ENCODE measurements at places on chromosomes 12 and 14. TPM values are rescaled to one million over a fixed set of nuclear protein-coding genes. Genes with fewer than 3 reads are reported as not detected.

Gene ZNF385A
- total RNA-seq = 1.3 TPM

Gene IL22
- total RNA-seq = 5.4 TPM

Gene SLC7A8
- 0.83 TPM for total RNA-seq

Gene CD4
- total RNA-seq = 300 TPM

Gene ERP27
- total RNA-seq = 1.5 TPM

Gene A2ML1
- total RNA-seq = not detected

Gene CMTM5
- not detected for total RNA-seq

DNA sequence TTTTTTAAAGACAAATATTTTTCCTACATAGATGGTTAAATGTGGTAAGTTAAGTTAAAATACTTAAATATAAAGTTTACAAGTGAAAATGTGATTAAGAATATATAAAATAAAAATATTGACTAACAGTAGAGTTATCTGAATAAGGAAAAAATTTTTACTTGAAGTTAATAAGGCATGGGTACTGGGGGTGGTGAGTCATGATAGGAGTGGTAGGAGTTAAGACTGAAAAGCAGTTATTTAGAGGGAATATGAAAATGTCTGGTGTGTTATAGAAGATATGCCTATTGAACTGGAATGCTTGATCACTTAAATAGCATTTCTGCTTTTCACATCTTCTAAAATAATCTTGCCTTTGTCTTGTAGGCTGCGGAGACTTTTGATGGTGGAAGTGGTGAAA lies 68.7 kb downstream of the CCDC91 start:
- peaks cover 21% of the 10 kb centered on the region for H3K36me3 ChIP-seq
- no peaks in the 10 kb centered on the region for H3K27me3 ChIP-seq
- no peak for DNase-seq
- no peak overlapping the region for H3K4me3 ChIP-seq

DNA sequence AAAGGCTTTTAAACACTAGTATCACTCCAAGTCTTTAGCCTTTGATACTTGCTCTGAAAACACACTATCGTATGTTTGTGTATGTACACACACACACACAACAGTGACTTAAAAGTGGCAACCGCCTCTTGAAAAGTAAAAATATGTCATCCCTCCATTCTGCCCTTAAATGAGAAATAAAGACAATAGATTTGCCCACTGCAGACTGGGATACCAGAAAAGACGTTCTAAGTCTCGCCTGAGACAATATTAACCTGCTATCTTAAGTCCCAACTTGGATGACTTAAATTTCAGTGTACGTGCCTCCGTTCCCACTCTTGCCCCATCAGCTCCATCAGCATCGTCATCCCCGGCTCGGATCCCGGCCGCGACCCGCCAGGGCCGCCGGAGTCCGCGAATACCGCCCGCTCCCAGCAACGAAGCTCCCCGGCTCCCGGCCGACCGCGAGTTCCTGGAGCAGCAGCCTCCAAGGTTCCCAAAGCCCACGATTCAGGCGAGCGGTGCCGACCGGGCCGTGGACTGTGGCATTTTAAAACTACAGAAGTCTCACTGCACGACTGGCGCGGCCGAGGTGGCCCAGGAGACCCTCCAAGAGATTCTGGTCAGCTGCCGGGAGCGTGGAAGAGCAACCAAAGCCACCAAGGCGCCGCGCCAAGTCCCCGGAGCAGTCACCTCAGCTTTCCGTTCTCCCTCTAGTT lies 2.8 kb upstream of the ARID2 start:
- no peaks in the 10 kb centered on the region for H3K27me3 ChIP-seq
- peaks cover 23% of the 10 kb centered on the region for H3K4me1 ChIP-seq
- peak overlapping the region; percentile 95 for H3K4me3 ChIP-seq
- peaks cover 12% of the 10 kb centered on the region for H3K36me3 ChIP-seq

- H3K36me3 ChIP-seq = peaks cover 14% of the 10 kb centered on the region
- no peak for DNase-seq
- H3K4me3 ChIP-seq = no peak overlapping the region
Observed at GRCh38 chr12:110669193-110669502, 19.8 kb downstream of the HVCN1 start.

- H3K4me1 ChIP-seq = no peaks in the 10 kb centered on the region
- H3K4me3 ChIP-seq = no peak overlapping the region
- H3K36me3 ChIP-seq = no peaks in the 10 kb centered on the region
- DNase-seq = no peak
- H3K27ac ChIP-seq = no peak overlapping the region
Observed at GRCh38 chr12:23891115-23891514, 58.4 kb downstream of the SOX5 start.

GRCh38 chr14:99708449-99708848 lies 24.4 kb downstream of the CYP46A1 start:
- peaks cover 12% of the 10 kb centered on the region for H3K27me3 ChIP-seq
- H3K27ac ChIP-seq = no peak overlapping the region
- H3K4me3 ChIP-seq = no peak overlapping the region
- no peak for DNase-seq
- peaks cover 3% of the 10 kb centered on the region for H3K36me3 ChIP-seq

DNA sequence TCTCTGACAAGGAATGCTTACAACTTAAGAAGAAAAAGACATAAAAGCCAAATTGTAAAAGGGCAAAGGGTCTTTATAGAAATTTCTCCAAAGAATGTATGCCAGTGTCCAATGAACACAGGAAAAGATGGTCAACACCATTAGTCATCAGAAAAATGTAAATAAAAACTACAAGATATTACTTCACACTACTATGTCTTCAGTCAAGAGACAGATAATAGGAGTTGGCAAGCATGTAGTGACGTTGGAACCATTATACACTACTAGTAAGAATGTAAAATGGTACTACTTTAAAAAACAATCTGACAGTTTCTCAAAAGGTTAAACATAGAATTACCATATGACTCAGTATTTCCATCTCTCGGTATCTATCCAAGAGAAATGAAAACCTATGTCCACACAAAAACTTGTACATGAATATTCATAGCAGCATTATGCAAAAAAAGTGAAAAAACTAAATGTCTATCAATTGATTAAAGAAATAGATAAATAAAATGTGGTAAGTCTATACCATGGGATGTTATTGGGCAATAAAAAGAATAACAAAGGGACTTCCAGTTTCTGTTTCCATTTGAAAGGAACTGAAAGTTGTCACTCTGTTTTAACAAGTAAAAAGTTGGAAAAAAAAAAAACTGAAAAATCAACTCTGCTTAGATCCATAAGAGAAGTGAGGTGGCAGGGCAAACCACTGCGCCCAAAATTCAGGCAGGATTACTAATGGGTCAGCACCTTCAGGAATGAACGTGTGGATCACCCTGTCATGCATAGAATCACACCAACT lies 69.8 kb downstream of the ALG10B start:
- peaks cover 2% of the 10 kb centered on the region for H3K36me3 ChIP-seq
- no peak overlapping the region for H3K27ac ChIP-seq
- H3K4me3 ChIP-seq = no peak overlapping the region
- H3K27me3 ChIP-seq = no peaks in the 10 kb centered on the region
- DNase-seq = no peak

- no peak for DNase-seq
- no peaks in the 10 kb centered on the region for H3K27me3 ChIP-seq
- no peak overlapping the region for H3K4me3 ChIP-seq
- H3K36me3 ChIP-seq = no peaks in the 10 kb centered on the region
Observed at GRCh38 chr12:124852911-124853427, 10.7 kb downstream of the SCARB1 start.

- no peaks in the 10 kb centered on the region for H3K27me3 ChIP-seq
- H3K4me1 ChIP-seq = peaks cover 89% of the 10 kb centered on the region
- H3K4me3 ChIP-seq = no peak overlapping the region
- DNase-seq = no peak
- H3K27ac ChIP-seq = peak overlapping the region; percentile 77
Observed at GRCh38 chr14:61536661-61537562, 158.4 kb upstream of the HIF1A start.

DNA sequence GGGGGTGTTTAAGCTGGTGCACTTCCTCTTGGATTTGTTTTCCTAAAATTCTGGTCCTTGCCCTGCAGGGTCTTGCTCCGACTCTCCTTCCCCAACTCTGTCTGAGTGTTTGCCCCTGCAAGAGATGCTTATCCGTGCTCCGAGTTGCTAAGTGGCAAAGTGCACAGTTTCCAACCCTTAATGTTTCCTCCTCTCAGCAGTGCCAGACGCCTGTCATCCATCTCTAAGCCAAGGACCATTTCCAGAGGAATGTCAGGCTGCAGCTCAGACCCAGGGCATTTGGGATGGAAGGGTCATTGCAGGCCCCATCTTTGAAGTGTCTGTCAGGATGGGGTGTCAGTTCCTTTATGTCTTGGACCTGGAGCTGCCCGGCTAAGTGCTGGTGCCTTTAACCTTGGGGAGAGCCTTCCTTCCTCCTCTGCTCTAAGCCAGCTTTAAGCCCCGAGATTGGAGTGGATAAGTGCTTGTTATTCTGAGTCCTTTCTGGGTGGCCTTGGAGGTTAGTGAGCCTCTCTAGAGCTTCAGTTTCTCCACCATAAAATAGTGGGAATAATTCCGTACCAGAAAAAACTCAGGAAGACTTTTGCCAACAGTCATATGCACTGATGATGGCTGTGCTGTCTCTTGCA lies 15.0 kb downstream of the WNT5B start:
- H3K4me3 ChIP-seq = no peak overlapping the region
- no peaks in the 10 kb centered on the region for H3K36me3 ChIP-seq

- peaks cover 2% of the 10 kb centered on the region for H3K4me1 ChIP-seq
- no peaks in the 10 kb centered on the region for H3K36me3 ChIP-seq
- no peak overlapping the region for H3K4me3 ChIP-seq
- H3K27me3 ChIP-seq = no peaks in the 10 kb centered on the region
Observed at GRCh38 chr12:28570811-28571210, 380.6 kb downstream of the CCDC91 start.

DNA sequence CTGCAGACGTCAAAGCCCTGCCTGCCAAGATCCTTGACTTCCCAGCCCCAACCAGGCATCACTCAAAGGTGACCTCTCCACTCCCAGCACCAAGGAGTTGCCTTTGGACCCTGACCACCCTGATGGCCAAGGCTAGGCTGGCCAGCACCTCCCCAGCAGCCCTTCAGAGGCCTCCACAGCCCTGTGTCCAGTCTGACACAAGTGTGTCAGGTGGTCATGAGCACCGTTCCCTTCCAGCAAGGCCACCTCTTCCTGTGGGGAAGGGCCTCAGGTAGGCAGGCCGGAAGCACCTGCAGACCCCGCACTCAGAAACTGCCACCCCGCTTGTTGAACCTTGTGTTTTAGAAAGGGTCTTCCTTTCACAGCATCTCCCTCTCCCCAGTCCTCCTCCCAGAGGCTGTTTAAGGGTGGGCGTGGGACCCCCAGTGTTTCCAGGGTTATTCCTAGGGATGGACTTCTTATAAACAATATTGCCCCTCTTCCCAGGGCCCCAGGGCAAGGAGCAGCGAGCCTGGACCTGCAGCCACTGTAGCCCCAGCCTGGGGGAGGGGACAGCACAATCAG lies 13.2 kb upstream of the INF2 start:
- peaks cover 12% of the 10 kb centered on the region for H3K4me1 ChIP-seq
- no peak for DNase-seq
- no peaks in the 10 kb centered on the region for H3K27me3 ChIP-seq
- no peak overlapping the region for H3K4me3 ChIP-seq
- no peak overlapping the region for H3K27ac ChIP-seq
- no peaks in the 10 kb centered on the region for H3K36me3 ChIP-seq

Measured in activated CD4-positive, alpha-beta memory T cell treated with anti-CD3 and anti-CD28 coated beads for 36 hours (primary cell).